ENCODE measurements at places on chromosomes 6 and 20.

DNA sequence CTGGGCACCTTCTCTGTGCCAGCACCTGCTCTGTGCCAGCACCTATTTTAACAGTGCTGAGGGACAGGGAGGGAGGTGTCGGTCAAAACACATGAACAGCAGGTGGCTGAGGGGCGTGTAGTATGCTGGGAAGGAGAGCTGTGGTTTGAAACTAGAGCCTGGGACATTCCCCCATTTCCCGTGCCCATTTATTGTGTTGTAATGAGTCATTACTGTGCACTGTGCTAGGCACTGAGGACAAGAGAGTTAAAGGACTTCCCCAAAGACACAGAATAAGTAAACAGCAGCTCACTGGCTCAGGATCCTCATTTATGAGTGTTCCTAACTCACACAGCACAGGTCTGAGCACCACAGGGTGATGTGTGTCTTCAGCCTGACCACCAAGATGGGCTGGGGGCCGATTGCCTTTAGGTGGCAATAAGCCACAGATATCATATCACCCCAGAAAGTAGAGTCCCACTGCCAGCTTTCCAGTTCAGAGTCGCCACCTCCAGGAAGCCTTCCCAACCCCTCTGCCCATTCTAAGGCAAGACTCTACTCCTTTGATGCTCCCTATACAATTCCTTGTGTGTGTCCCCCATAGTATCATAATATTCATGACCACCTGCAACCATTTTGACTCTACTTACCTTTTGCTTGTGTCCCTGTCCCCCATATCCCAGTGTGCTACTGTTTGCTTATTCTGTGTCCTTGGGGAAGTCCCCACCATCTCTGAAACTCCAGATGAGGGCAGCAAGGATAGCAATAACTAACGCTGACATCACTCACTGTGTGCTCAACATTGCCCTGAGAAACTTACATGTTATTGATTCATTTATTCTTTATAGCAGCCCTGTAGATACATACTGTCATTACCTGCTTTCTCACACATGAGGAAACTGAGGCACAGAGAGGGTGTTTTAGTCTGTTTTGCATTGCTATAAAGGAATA is 87.3 kb downstream of the TOX2 start:
- no peak for DNase-seq

GRCh38 chr6:90297115-90297866 is 648 bp upstream of the BACH2 start:
- no peak for DNase-seq

GRCh38 chr6:128039543-128039942 is 138.7 kb upstream of the THEMIS start:
- DNase-seq = no peak

GRCh38 chr6:72290620-72291019 is 331.2 kb upstream of the KCNQ5 start:
- no peak for DNase-seq

DNA sequence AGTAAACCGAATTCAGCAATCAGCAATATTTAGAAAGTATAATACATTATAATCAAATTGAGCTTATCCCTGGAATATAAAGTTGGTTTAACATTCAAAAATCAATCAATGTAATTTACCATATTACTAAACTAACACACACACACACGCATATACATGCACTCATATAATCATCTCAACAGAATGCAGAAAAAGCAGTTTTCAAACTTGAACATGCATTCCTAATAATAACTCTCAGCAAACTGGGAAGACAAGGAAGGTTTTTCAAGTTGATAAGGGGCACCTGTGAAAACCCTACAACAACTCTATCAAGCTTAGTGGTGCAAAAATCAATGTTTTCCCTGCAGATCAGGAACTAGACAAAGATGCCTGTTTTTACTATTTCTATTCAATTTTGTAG is 4.7 kb downstream of the SIRPB2 start:
- no peak for DNase-seq

DNA sequence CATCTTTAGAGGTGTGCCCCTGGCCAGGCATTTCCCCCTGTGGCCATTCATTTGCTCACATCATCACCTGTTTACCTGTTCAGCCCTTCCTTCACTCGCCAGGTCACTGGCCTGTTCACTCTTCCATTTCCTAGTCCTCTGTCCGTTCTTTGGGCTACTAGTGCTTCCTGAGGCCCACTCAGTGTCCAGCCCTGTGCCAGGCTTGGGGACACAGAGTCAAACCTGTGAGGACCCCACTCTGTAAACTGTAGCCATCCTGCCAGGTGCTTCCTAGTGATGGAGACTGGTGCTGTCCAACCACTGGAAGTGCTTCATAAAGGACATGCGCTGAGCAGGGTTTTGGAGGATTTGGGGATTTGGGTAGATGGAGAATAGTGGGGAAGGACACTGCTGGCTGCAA is 3.5 kb downstream of the DLGAP4 start:
- no peak for DNase-seq

DNA sequence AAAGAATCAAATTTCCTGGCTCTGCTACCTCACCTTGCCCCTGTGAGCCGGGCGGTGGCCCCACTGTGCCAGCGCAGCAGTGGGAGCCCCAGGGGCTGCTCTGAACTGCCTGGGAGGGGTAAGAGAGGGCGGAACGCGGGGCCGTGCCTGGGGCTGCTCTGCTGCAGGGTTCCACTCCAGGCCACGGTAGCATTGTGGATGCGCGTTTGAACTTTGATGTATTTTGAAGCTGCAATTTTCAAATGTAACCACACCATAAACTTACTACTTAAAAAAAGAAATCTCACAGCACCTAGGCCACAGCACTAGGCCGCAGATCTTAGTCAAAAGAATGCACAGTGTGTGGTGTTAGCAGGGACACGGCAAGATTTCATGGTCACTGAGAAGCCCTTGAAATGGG is 57.5 kb downstream of the PRDM1 start:
- DNase-seq = no peak

- DNase-seq = no peak
Observed at GRCh38 chr6:127458222-127458621, 967 bp downstream of the KIAA0408 start.

GRCh38 chr6:157813750-157814455 is 9.1 kb upstream of the SNX9 start:
- no peak for DNase-seq

DNA sequence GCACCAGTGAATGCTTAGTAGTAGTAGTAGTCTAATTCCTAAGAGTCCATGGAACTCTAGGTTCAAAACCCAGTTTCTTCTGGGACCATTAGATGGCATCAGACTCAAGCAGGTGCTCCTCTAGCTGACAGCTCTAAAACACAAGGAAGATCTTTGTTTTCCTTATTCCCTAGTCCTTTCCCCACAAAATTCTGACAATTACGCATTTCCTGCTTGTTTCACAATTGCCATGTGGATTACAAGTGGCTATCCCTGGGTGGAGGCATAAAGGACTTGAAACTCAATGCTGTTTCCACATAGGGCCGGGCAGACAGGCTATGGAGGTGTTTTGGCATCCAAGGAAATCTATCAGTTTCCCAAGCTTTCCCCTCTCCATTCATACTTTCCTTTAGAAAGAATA is 9.2 kb upstream of the HLA-DOB start:
- no peak for DNase-seq

- no peak for DNase-seq
Observed at GRCh38 chr6:155341130-155341828, 27.0 kb upstream of the TFB1M start.

DNA sequence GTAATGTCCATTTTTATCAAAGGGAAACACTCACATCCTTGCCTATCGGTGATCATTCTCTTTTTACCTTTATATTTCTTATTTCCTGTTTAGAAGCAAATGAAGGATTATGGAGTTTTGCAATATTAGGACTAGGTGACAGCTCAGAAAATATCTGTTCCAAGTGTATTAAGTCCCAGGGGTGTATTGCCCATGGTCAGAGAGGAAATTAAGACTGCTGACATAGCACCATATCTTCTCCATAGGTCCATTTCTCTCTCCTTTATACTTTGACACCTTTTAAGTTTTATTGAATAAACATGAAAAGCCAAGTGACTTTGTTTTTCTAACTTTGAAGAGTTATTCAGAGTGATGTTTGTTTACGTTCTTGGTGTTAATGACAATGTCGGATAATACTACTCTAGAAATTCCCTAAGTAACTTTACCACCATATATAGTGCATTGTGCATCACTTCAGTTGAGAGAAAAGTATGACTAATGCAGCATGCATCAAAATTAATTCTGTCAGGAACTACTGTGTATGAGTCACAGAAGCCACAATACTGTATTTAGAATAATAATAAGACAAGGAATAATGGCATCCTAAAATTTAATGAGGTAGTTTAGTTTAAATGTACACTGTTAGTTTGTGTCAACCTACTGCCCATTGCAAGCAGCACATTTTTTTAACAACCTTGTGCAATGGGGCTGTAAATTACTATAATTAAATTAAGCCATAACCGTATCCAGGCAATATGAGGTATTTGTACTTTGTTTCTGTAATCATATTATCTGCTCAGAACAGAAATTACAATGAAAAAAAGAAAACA is 474.4 kb upstream of the RNF217 start:
- peak; percentile 46 for DNase-seq

- DNase-seq = no peak
Observed at GRCh38 chr6:16740097-16740496, 21.2 kb downstream of the ATXN1 start.

- DNase-seq = no peak
Observed at GRCh38 chr6:117947234-117947633, 40.2 kb downstream of the SLC35F1 start.

DNA sequence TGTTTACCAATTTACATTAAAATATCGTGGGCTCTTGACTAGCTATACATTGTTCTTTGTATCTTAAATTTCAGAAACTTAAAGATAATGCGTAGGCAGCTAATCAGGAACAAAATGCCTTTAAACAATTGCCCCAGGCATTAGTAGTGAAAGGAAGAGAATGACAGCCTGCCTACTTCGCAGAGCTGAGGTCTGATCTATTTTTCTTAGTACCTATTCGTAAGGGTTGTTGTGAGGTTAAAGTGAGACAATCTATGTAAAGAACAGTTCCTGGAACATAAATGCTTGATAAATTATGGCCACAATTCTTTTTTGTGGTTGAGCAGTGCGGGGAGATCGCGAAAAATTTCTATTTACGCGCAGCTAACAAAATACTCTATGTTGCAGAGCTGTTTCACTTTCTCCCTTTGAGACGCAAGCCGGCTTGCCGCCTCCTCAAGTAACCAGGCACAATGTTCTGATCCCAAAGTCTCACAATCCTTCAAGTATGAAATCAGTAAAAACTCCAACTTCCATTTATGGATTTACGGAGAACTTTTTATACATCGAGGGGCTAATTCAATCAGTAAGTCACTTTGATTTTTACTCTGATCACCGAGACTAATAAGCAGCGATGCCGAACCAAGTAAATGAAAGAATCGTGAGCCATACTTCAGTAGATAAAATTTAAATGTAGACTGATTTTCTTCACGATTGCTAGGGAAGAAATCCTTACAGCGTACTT is 878 bp upstream of the PNRC1 start:
- peak; percentile 47 for DNase-seq

All from NCI-H748 treated with DMSO at 0.1 percent for 48 hours (cell line).